ENCODE measurements at places on chromosomes 5 and 9.

- no peak for DNase-seq
These were observed 112.8 kb upstream of the SAP30L start for GRCh38 chr5:154333016-154333415.

GRCh38 chr5:13606051-13606450, 338.4 kb downstream of the DNAH5 start:
- DNase-seq = no peak

GRCh38 chr9:104658496-104659195, 35.7 kb upstream of the OR13D1 start:
- no peak for DNase-seq

GRCh38 chr5:8770431-8770830, 775.4 kb downstream of the SEMA5A start:
- no peak for DNase-seq

DNA sequence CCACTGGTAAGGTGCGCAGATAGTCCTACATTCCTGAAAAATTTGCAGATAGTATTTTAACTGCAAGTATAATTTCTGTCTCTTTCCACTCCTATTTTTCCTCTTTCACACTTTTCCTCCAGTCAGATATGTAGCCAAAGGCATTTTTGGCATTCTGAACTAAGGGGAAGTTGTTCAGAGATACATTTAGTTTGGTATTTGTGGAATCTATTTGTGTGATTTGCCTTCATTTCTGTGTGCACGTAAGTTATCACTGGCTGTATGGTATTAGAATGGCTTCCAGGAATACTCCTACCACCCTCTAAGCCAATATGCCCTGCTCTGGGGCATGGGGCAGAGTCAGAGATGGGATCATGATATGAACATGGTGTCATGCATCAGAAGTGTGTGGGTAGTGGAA, 45.8 kb upstream of the GRAMD2B start:
- no peak for DNase-seq

DNA sequence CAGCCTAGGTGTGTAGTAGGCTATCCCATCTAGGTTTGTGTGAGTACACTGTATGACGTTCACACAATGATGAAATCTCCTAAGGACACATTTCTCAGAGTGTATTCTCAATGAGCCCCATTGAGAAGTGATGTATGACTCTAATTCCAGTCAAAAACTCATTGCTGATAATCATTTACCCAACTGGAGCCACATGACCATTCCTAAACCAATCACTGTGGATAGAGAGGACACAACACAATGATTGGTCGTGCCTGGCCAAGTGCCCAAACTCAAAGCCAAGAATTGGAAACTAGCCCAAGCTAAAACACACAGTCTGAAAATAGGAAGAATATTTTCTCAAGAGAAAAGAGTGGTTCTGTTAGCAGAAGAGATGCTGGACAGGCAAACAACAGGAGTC, 191.2 kb downstream of the ZNF462 start:
- DNase-seq = no peak

- no peak for DNase-seq
These were observed 40.7 kb downstream of the SYK start for GRCh38 chr9:90842176-90842777.

- no peak for DNase-seq
These were observed 1071.9 kb upstream of the ARRDC3 start for GRCh38 chr5:92455011-92455410.

- DNase-seq = no peak
These were observed 4.3 kb downstream of the EEIG1 start for GRCh38 chr9:127976498-127976897.

GRCh38 chr5:132490484-132491367, at the start of gene IRF1:
TSS of gene IRF1 (minus strand) at chr5:132490773. CDS start at chr5:132489478, 1,295 bp downstream.
- peak; percentile 92 for DNase-seq

DNA sequence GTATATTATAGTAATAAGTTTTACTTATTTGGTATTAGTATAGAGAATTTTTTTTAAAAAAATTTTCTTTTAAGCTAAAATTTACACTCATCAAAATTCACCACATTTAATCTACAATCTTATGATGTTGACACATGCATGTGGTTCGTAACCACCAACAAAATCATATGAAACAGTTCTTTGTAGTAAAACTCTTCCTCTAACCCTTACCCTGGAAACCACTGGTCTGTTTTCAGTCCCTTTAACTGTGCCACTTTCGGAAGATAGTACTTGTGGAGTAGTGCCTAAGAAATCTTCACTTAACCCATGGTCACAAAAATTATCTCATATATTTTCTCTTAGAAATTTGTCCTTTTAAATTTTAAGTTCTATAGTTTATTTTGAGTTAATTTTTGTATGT, 1498.8 kb downstream of the MAT2B start:
- no peak for DNase-seq

- DNase-seq = no peak
These were observed 295.7 kb downstream of the KCNN2 start for GRCh38 chr5:114657342-114658130.

GRCh38 chr5:56482363-56482762, 249.2 kb upstream of the ANKRD55 start:
- DNase-seq = no peak

- no peak for DNase-seq
These were observed 219.8 kb downstream of the FBXL7 start for GRCh38 chr5:15719784-15720183.

- no peak for DNase-seq
These were observed 13.7 kb downstream of the DOCK2 start for GRCh38 chr5:169650701-169651331.

- DNase-seq = no peak
These were observed 16.0 kb downstream of the HMGXB3 start for GRCh38 chr5:150016537-150016936.

DNA sequence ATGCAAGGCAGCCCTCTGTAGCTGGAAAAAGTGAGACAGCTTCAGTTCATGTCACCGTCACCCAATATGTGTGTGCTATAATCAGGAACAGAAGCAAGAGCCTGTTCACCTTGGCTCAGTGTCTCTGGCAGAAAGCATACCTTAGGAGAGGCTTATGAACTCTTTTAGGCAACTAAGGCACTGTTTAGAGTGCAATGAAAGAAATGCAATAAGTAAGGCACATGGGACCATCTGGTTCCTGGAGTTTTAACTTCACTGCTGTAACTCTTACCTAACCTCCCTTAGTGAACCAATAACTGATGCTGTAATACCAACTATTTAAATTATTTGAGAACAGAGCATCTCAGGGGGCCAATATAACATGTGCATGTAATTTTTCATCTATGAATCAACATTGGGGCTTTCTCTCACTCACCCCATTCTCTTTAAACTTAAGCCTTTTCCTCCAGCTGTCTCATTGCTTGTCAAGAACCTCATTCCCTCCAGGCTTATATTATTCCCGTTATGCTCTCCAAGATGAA, 32.4 kb downstream of the C9 start:
- DNase-seq = no peak

DNA sequence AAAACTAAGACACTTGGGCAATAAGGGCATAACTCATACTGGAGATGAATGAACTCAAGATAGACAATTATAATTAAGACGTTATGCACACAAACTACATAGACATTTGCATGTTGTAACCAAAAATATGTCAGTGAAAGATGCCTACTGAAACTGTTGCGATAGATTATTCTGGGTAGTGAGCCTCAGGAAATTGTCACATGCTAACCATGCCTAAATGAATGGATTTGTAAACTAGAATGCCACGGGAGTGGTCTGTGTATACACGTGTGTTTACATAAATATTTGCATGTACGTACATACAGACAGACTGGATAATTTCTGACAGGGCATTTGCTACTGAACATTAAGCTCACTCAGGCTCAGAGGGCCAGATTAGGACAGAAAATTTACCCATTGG, 1.2 kb downstream of the NIPSNAP3B start:
- DNase-seq = no peak

DNA sequence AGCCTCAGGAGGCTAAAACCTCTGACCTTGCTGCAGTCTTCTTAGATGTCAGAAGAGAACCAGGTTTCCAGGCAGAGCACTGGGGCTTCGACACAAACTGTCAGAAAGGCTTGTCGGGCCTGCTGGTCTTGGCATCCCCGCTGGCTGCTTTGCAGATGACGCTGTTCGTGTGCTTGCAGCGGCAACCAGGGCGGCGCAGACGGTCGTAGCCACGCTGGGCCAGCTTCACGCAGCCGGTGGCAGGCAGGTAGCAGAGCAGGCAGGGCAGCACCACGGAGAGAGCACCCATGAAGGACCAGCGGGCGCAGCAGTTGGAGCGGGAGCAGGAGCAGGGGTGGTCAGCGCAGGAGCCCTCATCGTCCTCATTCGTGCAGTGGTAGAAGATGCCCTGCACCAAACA, 10.7 kb downstream of the SPRY4 start:
- no peak for DNase-seq

GRCh38 chr5:39273314-39273954, 54.1 kb upstream of the FYB1 start:
- DNase-seq = peak; percentile 46

DNA sequence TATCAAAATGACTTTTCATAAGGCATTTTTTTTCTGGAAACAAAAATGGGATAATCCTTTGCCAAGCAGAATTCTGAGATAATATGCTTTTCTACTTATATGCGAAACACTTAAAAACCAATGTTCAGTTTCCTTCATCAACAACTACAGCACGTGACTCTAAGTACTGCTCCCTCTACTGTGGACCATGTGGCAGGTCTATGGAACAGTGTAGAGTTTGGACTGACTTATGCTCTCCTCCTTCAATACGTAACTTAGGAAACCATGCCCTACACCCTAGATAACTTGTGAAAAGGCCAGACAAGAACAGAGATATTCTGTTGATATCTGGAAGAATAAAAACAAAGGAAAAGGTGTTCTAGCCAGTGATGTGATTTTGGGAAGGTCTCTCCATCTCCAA, 111.3 kb upstream of the GNA14 start:
- no peak for DNase-seq

- no peak for DNase-seq
These were observed 757.3 kb downstream of the DNAH5 start for GRCh38 chr5:13187186-13187585.

- no peak for DNase-seq
These were observed 311.3 kb downstream of the SPATA31D1 start for GRCh38 chr9:82299870-82300269.

DNA sequence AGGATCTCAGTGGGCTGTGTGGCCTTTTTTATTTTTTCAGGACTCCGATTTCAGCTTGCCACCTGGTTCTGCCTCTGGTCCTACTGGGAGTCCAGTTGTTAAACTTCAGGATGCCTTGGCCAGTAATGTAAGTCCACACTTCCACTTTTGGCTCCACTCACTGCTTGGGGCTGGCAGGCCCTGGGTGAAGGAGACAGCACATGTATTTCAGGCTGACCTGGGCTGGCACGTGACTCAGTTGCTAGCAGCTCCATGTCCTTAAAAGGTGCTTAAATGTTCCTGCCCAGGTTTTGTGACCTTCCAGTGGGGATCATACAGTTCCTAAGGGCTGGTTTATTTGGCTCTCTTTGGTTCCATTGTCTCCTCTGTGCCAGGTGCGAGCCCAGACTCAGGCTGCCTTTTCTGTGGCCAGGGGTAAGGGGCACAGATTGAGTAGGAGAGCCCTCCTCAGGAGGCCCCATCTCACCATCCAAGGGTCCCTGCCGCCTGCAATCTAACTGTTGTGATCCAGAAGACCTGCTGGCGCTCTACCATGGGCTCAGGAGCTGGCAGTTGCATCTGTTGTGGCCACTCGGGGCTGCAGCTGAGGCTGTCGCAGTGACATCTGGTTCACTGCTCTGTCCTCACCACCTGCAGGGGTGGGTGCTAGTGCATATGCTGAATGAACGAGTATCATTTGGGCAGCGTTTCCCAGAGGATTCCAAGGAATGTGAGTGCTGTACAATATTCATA, 19.2 kb upstream of the POMT1 start:
- DNase-seq = no peak

GRCh38 chr9:16426716-16427115, 443.8 kb downstream of the BNC2 start:
- DNase-seq = no peak

DNA sequence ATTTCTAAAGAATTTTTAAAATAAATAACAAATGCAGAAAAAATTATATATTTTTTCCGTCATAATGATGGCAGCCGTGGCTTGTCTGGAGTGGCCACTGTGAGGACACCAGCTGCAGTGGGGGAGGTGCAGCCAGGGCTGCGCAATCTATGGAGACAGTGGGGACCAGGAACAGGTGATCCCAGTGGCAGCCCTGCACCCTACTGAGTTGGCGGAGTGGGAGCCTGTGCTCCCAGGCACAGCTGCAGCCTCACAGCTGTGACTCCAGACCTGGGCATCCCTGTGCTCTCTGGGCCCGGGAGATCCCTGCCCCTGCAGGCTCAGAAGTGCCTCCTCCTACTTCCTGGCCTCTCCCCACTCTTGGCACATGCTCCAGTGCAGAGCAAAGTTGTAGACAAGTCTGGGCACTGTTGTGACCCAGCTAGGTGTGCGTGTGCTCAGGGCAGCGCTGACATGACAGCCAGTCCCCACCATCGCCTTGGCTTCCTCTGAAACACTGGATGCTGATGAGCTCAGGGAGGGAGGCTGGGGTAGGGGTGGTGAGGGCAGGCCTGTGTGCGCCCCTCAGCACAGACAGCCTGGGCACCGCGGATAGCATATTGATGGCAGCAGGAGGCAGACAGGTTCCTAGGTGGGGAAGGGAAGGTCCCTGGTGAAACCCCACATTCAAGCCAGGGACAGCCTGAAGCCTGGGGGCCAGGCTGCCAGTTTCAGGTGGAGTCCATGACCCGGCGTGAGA, 96.0 kb upstream of the PRR16 start:
- DNase-seq = no peak

DNA sequence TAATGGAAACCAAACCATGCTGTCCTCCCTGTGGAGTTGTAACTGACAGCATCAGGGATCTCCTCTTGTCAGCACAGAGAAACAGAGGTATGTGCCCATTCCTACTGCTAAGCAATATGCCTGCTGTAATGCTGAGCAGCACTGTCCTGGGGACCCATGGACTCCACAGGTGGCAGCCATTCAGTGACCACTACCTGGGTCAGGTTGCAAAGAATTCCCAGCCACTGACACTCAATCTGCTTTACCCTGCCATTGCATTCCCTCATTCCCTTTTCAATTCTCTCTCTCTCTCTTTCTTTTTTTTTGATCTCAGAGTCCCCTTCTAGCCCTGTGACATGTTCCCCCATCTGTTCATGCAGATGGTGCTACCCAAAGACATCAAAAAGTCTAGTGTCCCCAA, 104.1 kb downstream of the GABRB2 start:
- DNase-seq = no peak

DNA sequence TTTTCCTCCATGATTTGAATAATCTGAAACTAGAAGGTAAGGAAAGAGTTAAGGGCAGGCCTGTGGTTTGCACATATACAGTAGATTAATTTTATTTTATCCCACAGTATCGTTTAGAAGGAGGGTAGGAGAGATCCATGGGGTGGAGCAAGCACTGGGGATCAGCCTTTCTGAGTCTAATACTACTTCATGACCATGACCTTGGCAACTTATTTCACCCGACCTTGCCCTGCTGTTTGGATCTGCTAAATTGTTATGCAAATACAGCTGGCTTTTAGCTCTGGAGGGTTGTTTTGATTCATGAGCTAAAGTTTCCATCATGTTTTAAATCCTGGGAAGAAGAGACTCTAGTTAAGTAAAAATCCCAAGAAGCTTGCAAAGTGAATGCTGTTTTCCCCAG, 864 bp upstream of the GRIN3A start:
- DNase-seq = no peak

GRCh38 chr5:169701910-169702451, 64.9 kb downstream of the DOCK2 start:
- no peak for DNase-seq

- DNase-seq = no peak
These were observed 146.1 kb upstream of the OTULINL start for GRCh38 chr5:14435481-14435880.
